Liver (tissue), 10 donors: ENCODE measurements at places on chromosomes 5 and 9. TPM values are rescaled to one million over a fixed set of nuclear protein-coding genes. Genes with fewer than 3 reads are reported as not detected.

DNA sequence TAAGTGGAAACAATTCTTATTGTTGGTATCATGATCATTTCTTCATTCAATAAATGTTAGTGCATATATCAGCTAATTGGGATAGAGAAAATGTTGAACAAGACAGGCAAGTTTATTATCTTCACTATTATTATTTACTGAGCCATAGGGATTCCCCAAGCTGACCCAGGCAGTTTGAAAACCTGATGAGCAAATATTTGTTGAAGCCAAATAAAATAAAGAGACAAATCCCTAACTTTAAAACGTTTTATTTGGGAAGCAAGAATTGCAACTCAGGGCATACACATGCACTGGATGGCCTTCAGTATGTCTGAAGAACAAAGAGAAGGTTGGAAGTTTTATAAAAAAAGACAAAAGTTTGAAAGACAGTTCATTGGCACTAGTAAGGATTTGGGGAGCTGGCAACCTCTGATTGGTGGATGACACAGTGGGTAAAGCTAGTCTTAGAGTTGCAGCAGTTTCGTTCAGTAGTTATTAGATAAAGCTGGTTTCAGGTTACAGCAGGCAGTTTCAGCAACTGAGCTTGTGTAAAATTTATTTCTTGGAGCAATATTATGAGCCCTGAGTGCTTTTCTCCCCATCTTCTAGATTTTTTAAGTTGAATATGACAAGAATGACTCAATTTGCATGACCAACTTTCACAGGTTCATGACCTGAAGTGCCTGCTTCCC is 44.7 kb upstream of the PRLR start:
- DNase-seq: no peak

GRCh38 chr9:98251551-98251950 is 3.9 kb downstream of the TBC1D2 start:
- no peak for DNase-seq

The GABRP gene
- 0.17 TPM for polyA plus RNA-seq

GRCh38 chr9:120989065-120989464 is 61.0 kb downstream of the C5 start:
- DNase-seq: no peak

- no peak for DNase-seq
Measured at GRCh38 chr9:31146485-31147166, 1237.8 kb upstream of the ACO1 start.

DNA sequence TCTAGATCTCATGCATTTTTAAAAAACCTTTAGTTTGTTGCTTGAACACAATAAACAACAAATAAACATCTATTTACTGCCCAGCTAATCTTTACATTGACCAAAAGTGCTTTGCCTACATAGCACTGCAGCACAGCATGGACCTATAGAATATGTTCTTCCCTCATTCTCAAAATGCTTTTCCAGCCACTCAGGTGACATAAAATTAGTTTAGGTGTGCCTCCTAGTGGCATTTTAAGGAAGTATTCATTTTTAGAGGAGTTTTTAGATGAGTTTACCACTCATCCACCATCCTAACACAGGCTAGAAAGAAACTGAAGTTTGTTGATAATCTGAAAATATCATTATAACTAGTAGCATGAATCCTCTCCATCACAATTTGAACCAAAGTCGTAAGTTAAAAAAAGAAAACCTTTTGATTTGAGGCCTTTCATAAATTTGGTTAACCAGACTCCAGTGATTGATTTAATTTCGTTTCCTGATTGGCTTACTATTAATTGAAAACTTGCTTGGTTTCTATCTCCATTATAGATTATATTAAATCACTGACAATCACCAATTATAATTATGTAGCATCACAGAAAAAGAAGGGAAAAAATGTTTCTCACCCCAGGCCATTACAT is 12.6 kb downstream of the PLGRKT start:
- DNase-seq: no peak

The LCN10 gene
- polyA plus RNA-seq: 0.11 TPM

DNA sequence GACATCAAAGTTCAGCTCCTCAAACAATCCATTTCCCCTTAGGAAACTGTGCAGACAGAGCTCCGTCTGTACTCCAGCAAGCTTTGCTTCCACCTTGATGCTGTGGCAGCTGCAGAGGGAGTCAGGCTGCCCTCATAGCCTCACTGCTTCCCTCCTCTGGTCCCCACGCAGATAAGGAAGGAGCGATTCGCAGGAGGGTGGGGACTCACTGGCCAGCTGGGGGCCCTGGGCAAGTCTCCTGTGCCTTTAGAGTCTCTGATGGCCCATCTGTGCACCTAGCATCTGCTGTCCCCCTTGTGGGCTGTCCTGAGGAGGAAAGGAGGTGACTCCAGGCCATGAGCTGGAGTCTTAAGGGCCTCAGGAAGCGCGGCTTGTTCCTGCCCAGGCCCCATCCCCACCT is 121.5 kb downstream of the ENTREP1 start:
- no peak for DNase-seq

DNA sequence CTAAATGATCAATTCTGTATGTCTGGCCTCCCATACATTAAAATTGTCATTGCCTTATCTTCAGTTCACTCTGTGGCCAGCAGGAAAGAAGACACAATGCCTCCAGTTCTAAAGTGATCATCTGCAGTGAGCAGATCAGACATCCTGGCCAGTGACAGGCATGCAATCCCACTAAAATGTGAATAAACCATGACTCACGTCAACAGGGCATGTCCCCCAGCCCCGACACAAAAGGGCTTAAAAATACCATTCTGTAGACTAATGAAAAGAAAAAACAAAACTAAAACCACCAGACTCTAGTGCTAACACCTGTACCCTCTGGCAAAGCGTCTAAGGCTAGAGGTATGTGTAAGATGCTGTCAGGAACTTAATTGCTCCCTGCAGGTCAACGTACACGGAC is 38.5 kb downstream of the DDX31 start:
- no peak for DNase-seq

GRCh38 chr9:11269036-11269435 is 656.2 kb upstream of the PTPRD start:
- no peak for DNase-seq
